ENCODE measurements at places on chromosomes 4 and X.
A peak's percentile ranks its signal among the peaks of the same experiment; 100 is the strongest.

DNA sequence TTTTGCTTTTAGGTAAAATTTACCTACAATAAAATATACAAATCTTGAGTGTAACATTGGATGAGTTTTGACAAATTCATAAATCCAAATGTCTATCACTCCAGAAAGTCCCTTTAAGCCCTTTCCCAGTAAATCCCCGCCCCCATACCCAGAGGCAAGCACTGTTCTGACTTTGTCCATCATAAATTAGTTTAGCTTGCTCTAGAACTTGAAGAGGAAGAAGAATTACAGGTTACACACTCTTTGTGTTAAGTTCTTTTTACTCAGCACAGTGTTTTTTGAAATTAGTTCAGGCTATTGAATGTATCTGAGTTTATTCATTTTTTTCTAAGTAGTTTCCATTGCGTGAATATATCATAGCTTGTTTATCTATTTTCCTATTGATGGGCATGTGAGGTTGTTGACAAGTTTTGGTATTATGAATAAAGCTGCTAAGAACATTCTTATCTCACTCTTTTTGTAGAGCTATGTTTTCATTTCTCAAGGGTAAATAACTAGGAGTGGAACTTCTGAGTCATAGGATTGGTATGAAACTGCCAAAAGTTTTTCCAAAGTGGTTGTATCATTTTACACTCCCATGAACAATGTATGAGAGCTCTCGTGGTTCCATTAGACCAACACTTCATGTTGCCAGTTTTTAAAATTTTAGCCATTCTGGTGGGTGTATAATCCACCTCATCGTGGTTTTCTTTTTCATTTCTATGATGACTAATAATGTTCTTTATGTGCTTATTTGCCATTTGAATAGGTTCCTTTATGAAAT is 22.4 kb upstream of the HPSE start:
- DNase-seq, result no peak

- DNase-seq, result no peak
Measured at GRCh38 chr4:32601848-32602247, 1881.7 kb downstream of the PCDH7 start.

DNA sequence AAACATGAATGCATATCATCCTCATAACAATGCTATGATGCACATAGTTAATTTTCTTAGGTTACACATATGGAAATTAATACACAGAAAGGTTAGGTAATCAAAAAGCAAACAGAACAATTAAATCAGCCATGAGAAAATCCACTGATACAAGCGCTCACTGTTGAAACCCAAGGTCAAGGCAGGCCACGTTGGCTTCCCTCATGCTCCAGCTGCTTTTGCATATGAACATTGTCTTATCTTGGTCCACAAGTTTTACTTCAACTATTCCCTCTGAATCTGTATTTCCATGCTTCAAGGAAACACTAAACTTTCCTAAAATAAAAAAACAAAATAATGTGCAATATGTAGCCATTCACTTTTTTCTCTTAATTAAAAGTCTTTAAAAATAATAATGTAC is 34.5 kb upstream of the PLA2G12A start:
- DNase-seq, result no peak

DNA sequence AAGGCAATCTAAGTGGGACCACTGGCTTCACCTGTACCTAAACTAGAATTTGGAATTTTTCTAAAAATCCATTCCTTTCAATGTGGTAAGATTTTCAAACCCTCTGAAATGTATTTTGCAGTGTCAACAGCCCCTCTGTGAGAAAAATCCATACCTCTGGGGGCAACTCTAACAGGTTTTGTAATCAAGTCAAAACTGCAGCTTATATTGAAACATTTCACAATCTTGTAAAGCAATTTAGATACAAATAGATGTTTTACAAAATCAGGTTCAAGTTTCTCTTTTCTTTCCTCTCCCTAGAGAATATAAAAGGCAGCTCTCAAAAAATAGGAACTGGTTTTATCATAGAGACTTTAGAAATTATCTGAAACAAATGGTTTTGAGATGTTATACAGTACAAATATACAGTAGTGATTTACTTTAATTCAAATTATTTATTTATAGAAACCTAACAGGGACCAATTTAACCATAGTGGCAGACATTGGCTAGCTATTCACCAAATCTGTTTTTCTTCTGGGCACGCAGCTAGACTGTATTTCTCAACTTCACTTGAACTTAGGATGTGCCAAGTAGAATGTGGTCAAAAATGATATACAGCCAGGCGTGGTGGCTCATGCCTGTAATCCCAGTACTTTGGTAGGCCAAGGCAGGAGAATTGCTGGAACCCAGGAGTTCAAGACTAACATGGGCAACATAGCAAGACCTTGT is 36.3 kb upstream of the SPINK2 start:
- no peak for DNase-seq

DNA sequence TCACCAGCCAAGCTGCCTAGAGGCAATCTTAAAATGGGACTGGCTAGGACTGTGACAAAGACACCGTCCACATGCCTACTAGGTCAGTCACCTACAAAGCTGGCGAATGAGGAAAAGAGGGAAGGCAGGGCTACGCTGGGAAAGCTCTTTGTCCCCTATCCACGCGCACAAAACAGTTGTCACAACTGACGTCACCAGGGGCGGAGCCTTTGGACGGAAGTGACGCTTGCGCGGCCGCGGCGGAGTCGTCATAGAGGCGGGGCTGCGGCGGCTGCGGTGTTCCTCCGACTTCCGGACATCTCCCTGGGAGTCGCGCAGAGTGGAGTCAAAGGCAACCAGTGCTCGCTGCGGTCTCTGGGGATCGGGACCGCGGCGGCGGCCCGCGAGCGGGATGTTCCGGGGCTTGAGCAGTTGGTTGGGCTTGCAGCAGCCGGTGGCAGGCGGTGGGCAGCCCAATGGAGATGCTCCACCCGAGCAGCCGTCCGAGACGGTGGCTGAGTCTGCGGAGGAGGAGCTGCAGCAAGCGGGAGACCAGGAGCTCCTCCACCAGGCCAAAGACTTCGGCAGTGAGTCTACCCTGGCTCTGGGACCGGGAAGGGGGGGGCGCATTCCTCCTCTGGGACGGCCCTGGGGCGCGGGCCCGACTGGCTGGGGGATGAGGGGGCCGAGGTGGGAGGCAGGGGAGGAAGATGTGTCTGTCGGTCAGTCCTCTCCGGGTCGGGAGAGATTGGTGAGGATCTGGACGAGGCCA is at the start of gene SYAP1:
TSS of gene SYAP1 (plus strand) at position 279 of the 751 bp plus-strand sequence. CDS start at position 392, 113 bp downstream.
- DNase-seq, result peak; percentile 86

DNA sequence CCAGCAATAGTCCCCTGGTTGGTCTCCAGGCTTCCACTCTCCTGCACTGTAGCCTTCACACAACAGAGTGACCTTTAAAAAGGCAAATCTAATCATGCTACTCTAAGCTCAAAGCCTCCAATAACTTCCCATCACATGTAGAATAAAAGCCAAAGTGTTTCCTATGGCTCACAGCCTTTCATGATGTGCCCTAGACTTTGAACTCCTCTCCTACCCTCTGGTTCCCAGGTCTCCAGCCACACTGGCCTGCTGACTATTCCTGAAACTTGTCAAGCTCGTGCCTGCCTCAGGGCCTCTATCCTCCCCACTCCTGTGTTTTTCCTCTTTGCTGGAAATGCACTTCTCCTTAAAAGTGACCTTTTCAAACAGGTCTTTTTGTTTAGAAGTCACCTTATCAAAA is 3.1 kb downstream of the MANBA start:
- no peak for DNase-seq

GRCh38 chrX:101986586-101986985 is 54.8 kb upstream of the ZMAT1 start:
- DNase-seq, result no peak

DNA sequence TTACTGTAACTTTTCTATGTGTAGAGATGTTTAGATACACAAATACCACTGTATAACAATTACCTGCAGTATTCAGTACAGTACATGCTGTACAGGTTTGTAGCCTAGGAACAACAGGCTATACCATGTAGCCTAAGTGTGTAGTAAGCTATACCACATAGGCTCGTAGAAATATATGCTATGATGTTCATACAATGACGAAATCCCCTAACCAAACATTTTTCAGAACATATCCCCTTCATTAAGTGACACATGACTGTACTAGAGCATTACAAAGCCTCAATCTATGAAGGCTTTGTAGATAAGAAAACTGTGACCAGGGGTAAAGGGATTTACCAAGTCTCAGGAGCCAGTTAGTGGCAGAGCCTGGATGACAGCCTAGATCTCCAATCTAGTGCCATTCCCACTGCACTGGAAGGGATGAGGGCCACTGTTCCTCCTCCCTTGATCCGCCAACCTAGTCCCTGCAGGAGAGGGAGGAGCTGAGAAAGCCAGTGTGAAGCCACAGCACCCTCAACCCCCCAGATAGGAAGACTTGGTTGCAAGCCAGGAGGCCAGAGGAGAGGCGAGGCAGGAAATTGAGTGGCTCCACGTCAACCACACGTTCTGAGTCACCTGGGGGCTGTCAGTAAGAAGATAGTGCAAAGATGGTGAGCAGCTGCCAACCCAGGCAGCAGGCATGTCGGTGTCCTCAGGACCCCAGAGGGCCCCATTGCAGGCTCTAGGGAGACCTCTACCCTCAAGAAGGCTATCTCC is 227.7 kb downstream of the BCOR start:
- peak; percentile 60 for DNase-seq

DNA sequence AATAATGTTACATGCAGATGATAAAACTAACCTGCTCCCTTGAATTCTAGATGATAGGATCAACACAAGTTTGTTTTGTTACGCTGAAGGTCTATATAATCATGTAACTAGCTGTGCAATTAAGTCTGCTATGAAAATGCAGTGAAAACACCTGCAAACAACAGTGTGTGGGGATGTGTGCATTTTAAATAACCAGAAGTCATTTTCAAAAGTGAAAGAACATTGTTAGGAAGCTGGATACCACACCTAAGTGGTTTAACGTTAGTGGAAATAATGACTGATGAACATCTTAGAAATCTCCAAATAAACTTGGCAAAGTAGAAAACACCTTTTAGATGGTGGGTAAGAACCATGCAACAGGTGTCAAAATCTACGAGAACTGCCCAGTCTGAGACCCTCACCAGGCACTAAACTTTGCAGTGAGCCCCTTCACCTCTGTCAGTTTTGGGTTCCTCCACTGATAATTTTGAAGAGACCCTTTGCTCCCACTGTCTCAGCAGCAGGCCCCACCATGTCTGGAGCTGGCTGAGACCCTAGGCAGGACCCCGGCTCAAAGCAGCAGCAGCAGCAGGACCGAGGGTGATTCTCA is 36.6 kb downstream of the CHST7 start:
- no peak for DNase-seq

DNA sequence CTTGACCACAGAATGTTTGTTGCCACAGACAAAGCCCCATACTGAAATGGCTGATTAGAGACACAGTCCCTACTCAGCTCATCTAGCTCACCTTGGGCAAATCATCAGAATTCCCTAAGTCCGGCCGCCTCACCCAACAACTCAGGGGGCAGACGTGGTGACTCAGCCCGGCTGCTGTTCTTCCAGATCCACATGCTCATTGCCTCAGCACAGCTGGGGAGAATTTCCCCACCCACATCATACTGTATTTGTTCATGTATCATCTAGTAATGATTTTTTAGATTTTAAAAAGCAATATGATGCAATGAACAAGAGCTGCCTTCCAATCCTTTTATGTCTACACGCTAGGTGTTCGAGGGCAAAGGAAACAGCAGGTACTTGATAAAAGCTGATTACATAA is 333.8 kb upstream of the TENM3 start:
- no peak for DNase-seq
